Cardiac septum (tissue), 1 donor: ENCODE measurements at places on chromosomes 11 and 22. TPM values are rescaled to one million over a fixed set of nuclear protein-coding genes. Genes with fewer than 3 reads are reported as not detected.

The C22orf31 gene
- total RNA-seq = not detected

GRCh38 chr11:9905501-9905951, 241.6 kb downstream of the SWAP70 start:
- no peak for DNase-seq

DNA sequence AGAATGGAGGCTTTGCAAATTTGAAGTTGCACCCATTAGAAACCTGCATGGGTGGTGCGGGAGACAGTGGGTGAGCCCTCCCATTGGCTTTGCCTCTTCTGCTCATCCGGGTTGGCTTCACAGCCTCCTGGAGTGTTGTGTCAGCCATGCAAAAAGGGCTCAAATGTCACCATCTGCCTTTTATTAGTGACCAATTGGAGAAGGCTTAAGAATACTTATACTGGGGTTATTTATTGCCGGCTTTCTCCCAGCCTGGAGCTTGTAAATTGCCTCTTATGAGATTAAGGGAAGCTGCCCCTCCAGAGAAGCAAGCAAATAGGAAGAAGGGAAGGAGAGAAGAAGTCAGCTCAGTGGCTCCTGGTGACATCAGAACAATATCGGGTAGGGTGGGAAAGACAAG, 182.6 kb downstream of the ST3GAL4 start:
- no peak for DNase-seq

DNA sequence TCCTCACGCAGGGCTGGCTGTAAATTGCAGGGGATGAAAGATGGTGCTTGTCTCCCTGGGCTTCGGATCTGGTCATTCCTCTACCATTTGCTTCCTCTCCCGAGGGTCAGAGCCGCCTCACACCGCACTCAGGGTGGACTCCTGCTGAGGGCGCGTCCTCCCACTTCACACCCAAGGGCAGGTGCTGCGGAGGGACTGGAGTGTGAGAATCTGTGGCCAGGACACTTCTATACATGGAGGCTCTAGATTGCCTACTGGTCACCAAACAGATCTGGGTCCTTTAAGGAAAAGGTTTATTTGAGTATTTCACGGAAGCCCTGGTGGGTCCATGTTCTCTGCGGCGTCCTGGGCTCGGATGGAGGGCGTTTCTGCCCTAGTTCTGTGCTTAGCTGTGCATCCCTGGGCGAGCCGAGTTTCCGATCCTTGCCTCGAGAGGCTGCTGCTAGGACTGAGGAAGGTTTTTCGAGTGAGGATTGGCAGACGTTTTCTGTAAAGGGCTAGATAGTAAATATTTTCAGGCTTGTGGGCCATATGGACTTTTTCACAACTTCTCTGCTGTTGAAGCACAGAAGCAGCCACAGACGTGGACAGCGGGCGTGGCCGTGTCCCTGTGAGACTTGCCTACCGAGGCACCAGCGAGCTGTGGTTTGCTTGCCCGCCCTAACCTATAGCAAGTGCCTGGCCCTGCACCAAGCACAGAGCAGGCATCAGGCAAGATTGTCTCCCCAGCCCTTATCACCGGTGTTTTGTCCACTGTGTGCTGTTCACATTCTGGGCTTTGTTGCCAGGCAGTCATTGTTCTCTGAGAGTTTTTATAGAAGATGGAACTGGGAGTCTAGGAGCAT, 279.0 kb downstream of the TBC1D22A start:
- no peak for DNase-seq

GRCh38 chr11:57793351-57794115, 31.9 kb downstream of the CTNND1 start:
- no peak for DNase-seq

- no peak for DNase-seq
These were observed 75.7 kb downstream of the NFAM1 start for GRCh38 chr22:42356533-42356932.
